ENCODE measurements at places on chromosomes 4 and X. TPM values are rescaled to one million over a fixed set of nuclear protein-coding genes. Genes with fewer than 3 reads are reported as not detected.

Gene SSX2B
- total RNA-seq: not detected

Gene OTUD6A
- not detected for total RNA-seq

Gene GPR82
- total RNA-seq: not detected

Gene SEPSECS
- 3.4 TPM for total RNA-seq

Gene UGT2B17
- not detected for total RNA-seq

Gene PJA1
- total RNA-seq: 19.0 TPM

Gene PALLD
- total RNA-seq: 705 TPM

Gene F11
- total RNA-seq: not detected

Gene ATP1B4
- total RNA-seq: not detected

Gene TSR2
- total RNA-seq: 30.1 TPM

Gene CPZ
- 3.0 TPM for total RNA-seq

Gene FAM193A
- total RNA-seq: 42.9 TPM

Gene SSX4
- total RNA-seq: not detected

Gene FAM13A
- total RNA-seq: 32.5 TPM

Gene ADGRG4
- 0.41 TPM for total RNA-seq

Gene CXCL1
- 8.7 TPM for total RNA-seq

Gene CFP
- 13.1 TPM for total RNA-seq

Gene PNMA6A
- total RNA-seq: 8.7 TPM

Gene ITIH6
- not detected for total RNA-seq

Gene PDLIM3
- 1,176 TPM for total RNA-seq

Gene CLRN2
- not detected for total RNA-seq

Gene TKTL2
- 0.21 TPM for total RNA-seq

Gene NPY1R
- 112 TPM for total RNA-seq

Gene ARHGAP6
- total RNA-seq: 22.3 TPM

Gene TLR1
- 36.3 TPM for total RNA-seq

Gene DCAF8L2
- total RNA-seq: not detected

Gene MAGEA11
- total RNA-seq: not detected

Gene DACH2
- total RNA-seq: not detected

Gene SERPINA7
- not detected for total RNA-seq

Gene MAGEC1
- not detected for total RNA-seq

Gene STIM2
- total RNA-seq: 53.3 TPM

Gene CSAG3
- not detected for total RNA-seq

Gene ADAMTS3
- total RNA-seq: 2.3 TPM

Gene SLC26A1
- total RNA-seq: not detected

Gene SYTL5
- not detected for total RNA-seq

Gene MAGEB2
- total RNA-seq: not detected

Gene CENPE
- 1.3 TPM for total RNA-seq

Gene CCDC110
- total RNA-seq: 0.35 TPM

Gene MMRN1
- 17.8 TPM for total RNA-seq

Gene MAGEE2
- total RNA-seq: not detected

Gene STK32B
- 4.5 TPM for total RNA-seq

Gene RAB9B
- total RNA-seq: 6.8 TPM

Gene SLC6A14
- not detected for total RNA-seq

Gene TMEM271
- total RNA-seq: not detected

Gene TEX13B
- not detected for total RNA-seq

Gene SCML2
- total RNA-seq: 2.0 TPM

Gene ADH1C
- 4.5 TPM for total RNA-seq

Gene BST1
- total RNA-seq: 9.2 TPM

Gene PNCK
- total RNA-seq: 1.2 TPM
